ENCODE measurements at places on chromosomes 6 and 20.

- DNase-seq, result peak; percentile 26
Measured at GRCh38 chr6:144931172-144932035, 646.3 kb downstream of the UTRN start.

DNA sequence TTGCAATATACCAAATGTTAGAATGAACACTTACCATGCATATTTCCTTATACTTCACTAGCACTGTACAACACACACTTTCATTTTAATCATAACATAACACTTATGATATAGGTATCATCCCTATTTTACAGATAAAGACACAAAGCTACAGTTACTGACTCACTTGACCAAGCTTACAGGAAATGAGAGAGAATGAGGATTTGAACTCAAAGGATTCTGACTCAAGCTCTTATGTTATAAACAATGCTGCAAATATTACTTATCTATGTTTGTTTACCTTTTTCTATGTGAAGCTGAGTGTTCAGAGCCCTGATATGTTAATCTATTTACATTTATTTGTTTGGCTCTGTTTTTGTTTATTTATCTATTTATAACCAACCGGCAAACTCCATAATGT is 245.4 kb downstream of the PTPRK start:
- no peak for DNase-seq

DNA sequence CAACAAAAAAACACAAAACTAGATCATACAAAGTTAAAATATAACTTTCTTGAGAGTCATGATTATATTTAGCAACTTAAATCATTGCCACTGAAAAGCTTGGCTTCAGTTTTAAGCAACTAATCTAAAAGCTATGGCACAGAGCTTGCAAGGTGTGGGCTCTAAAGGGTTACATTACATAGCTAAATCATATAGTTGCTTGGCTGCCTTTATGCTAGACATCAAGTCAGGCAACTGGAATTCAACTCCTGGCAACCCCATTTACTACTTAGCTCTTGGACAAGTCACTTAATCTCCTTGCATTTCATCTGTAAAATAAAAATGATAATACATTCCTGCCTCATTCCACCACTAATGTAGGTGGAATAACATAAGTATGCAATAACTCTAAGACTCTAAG is 40.9 kb upstream of the GCM1 start:
- DNase-seq, result no peak

- no peak for DNase-seq
Measured at GRCh38 chr20:49185071-49185761, 2.9 kb downstream of the STAU1 start.

- DNase-seq, result no peak
Measured at GRCh38 chr6:15148356-15148946, 97.4 kb upstream of the JARID2 start.

- no peak for DNase-seq
Measured at GRCh38 chr6:42507901-42508300, 55.9 kb upstream of the UBR2 start.

DNA sequence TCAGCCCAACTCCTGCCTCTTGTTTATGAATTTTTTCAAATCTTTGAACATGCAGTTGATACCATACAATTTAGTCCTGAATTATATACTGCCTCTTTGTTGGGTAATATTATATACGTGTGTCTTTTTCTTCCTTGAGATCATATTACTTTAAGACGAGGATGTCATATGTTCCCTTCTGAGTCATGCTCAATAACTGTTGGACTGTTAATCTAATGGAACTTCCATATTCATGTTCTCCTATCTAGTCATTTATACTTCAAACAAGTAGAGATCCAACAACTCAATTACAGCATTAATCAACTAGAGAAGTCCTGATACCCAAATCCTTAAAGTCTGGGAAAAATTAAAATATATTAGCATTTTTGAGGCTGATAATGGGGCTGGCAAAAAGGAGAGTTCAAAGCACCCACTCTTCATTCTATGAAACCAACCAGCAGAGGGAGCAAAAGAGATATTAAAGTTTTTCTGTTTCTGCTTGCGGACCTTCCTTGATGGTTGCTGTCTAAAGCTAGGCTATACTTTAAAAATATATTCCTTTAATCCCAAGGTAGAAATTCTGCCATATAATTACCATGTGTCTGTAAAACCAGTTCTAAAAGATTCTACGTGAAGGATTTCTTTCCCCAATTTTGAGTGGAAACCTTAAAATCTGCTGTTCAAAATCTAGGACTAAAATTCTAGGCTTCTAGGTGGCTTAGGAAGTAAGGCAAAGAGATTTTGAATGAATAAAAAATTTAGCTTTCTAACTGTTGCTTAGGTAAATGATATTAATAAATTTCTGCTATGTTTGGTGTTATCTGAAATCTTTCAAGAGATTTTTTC is 498.9 kb downstream of the BCKDHB start:
- DNase-seq, result peak; percentile 22

DNA sequence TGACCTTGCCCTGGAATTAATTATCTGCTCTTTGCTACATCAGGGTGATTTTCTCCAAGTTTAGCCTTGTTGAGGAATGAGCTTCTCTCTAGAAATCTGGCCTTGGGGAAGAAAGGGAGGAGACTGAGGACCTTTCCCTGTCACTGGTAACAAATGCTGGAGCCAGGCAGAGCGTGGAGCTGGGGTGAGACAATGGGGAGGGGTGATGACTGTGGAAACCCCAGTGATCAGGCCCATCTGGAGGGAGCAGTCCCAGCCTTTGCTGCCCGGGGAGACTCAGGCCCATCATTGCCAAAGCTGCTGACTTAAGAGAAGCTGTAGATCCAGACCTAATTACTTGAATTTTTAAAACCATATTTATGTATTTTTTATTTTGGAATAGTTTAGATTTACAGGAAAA is 31.3 kb downstream of the BCAS4 start:
- DNase-seq, result no peak

DNA sequence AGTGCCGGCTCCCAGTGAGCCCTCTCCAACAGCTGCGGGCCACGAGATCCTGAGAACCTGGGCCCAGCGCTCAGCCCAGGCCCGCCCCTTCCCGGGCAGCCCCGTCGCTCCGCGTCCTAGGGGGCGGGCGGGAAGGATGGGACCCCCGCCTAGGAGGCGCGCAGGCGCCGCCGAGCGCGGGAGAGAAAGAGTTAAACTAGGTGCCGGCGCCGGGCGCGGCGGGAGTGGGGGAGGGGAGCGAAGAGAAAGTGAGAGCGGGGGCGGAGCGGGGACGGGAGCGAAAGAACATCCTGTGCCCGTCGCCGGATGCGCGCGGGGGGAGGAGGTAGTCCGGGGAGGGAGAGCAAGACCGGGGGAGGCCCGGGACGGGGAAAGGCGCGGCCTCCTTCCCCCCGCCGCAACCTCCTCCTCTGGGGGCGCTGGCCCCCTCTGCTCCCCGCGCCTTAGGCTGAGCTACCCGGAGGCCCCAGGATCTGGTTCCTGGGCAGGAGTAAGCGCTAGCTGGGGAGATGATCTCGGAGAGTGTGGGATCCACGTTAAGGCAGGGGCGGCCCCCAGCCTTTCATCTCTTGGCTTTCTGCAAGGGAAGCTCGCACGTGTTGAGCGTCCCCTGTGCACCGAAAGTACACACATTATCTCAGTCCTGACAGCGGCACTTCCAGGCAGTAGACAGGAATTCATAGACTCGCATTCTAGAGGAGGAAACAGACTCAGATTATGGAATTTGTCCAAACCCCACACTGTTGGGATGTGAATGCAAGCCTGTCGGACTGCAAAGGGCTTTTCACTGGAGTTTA is 4.9 kb upstream of the ARMC12 start:
- DNase-seq, result peak; percentile 95

GRCh38 chr6:106077170-106077569 is 9.0 kb upstream of the PRDM1 start:
- no peak for DNase-seq

GRCh38 chr6:30725713-30726505 is 5.8 kb downstream of the TUBB start:
- DNase-seq, result no peak

GRCh38 chr6:51098791-51099190 is 280.1 kb downstream of the TFAP2B start:
- no peak for DNase-seq

- no peak for DNase-seq
Measured at GRCh38 chr6:138691595-138692057, 81.9 kb upstream of the CCDC28A start.

GRCh38 chr20:43584448-43585136 is 6.1 kb upstream of the IFT52 start:
- DNase-seq, result no peak

- DNase-seq, result no peak
Measured at GRCh38 chr6:87259791-87260190, 62.6 kb upstream of the SMIM8 start.

- peak; percentile 76 for DNase-seq
Measured at GRCh38 chr20:63495741-63496595, 2.9 kb downstream of the EEF1A2 start.

DNA sequence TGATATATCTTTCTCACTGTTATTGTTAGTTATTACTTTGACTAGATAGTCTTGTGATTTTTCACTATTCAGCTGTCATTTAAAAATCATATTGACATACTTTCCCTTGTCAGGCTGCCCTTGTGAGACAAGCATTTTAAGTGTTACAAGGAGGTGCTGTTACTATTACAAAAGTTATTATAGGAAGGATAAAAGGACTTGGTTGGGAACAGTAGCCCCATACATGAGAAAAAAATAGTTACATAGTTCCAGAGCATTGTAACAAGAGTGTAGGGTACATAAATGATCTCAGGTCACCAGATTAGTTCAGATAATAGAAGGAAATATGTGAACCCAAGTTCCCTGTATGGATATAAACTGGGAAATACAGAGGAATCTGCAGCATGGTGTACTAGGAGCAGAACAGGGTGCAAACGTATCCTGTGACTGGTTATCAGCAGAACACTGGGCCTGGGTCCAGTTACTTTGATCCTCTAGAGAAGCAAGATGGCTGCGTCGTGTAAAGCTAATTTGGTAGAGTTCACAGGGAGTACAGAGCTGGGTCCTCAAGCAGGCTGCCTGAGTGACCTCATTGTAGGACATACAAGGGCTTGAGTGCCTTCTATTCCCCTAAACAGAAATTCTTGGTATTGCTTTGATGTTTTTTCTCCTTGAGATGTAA is 38.5 kb upstream of the HDDC2 start:
- DNase-seq, result no peak

DNA sequence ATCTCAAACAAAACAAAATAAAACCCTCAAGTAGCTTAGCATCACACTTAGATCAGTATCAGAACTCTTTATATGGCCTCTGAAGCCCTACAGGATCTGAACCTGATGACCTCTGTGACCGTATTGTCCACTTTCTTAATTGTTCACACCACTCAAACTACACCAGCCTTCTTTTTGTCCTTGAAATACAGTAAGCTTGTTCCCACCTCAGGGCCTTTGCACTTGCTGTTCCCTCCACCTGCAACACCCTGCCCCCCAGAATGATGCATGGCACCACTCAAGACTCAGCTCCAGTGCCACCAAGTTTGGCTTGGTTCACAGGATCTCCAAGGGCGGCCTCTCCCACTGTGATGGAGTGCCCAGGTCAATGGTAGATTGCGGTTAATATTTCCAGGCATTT is 25.7 kb downstream of the CPNE5 start:
- DNase-seq, result no peak

DNA sequence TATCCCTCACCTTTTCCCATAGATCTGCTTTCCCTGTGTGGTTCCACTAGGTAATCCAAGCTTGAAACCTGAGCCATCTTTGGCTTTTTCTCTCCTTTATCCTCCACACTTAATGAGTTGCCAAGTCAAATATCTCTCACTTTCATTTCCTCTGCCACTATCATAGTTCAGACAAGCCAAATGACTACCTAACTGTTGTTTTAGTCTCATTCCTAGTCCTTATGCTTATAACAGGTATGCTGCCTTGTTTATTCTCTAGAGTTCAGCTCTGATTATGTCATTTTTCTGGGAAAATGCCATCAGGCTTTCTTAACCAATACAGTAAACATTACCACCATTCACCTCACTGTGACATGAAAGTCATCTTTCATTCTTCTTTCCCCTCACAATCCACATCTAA is 6.5 kb downstream of the EFHC1 start:
- DNase-seq, result no peak

DNA sequence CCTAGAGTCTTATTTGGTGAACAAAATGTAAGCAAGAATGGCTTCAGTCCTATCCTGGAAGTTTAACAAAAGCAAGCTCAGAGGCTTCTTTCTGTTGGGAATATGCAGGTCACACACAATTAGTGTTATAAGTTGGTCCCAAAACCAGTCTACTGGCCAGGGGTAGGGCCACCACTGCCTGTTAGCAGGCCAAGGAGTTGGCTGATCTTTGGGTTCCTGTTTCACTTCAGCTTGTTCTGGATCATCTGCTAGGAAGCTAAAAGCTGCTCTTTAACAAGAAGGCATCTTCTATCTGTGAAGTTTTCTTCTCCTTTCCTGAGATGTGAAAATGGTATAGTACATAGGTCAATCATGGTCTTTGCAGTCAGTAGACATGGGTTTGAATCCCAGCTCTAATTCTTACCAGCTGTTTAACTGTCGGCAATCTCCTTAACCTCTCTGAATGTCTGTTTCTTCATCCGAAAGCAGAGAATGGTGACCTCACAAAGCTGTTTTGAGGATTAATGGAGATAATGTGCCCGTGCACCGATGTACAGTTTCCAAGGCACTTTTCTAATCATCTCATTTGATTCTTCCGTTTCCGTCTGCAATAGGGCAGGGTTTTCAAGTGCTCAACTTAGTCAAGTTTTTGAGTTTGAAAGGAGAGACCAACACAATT is 271.2 kb upstream of the TAB2 start:
- DNase-seq, result no peak

DNA sequence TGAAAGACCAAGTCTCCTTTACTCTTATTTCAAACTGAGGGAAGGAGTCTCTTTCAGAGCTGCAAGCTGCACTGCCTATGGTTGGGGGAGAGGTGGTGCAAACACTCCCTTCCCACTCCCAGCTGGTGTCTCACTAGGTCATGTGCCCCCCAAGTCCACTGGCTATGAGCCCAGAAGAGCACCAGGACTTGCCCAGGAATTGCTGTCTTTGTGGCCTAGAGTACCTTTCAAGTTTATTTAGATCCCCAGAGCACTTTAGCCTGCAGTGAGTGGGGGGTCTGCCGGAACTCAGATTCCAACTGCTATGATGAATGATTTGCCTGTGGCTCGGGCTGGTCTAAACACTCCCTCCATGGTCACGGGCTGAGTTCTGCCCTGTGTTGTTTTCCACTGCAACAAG is 192.6 kb upstream of the CITED2 start:
- peak; percentile 35 for DNase-seq

DNA sequence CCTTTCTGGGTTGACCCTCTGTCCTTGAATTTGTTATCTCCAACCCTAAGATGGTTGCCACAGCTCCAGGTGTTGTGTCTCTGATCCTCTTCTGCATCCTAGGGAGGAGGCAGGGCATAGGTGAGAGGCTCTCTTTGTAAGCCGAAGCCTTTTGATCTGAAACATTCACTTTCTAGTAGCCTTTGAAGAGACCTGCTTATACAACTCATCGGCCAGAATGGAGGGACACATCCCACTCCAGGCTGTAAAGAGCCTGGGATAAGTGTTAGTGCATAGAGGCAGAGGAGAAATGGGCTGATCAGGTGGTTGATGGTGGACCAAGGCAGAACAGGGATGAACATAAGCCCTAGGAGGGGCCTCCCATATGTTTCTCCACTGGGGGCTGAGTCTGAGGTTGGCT is 137.1 kb upstream of the KCNG1 start:
- no peak for DNase-seq

- DNase-seq, result no peak
Measured at GRCh38 chr20:36491901-36492617, 49.3 kb upstream of the MYL9 start.

- no peak for DNase-seq
Measured at GRCh38 chr20:52047811-52048764, 143.5 kb downstream of the ZFP64 start.

- no peak for DNase-seq
Measured at GRCh38 chr6:128337619-128338018, 182.8 kb downstream of the PTPRK start.
